ENCODE measurements at places on chromosomes 16 and 17.

DNA sequence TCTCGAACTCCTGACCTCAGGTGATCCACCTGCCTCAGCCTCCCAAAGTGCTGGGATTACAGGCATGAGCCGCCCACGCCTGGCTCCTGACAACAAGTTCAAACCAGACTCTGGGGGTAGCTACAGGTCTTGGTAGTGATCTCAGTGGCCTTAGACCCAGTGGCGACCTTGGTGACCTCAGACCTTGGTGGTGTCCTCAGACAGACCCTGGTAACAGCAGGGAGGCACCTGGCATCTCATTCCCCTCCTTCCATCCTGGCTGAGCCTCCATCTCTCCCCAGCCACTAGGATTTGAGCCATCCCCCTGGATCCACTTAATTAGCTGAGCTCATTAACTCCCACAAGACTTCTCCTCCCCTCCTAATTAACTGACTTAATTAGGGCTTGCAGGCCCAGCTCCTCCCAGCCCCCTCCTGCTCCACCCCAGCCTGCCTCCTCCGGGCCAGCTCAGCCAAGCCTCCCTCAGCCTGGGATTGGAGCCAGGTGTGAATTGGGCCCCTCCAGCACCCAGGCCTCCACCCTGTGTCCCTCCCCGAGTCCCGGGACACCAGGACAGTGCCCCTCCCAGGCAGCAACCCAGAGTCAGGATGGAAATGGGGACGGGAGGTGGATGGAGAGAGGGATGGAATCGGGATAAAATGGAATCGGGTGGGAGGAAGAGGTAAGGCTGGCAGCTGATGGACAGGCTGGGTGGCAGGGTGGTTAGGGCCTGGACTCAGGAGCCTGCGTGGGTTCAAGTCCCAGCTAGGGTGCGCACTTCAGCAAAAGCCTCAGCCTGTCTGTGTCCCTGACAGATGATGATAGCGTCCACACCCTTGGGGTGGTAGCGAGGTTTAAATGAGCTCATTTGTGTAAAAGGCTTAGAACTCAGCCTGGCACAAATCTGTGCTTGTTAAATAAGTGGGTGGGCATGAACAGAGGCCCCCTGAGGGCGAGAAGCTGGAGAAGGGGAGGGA, 11.2 kb upstream of the SBK1 start:
- no peak for DNase-seq

DNA sequence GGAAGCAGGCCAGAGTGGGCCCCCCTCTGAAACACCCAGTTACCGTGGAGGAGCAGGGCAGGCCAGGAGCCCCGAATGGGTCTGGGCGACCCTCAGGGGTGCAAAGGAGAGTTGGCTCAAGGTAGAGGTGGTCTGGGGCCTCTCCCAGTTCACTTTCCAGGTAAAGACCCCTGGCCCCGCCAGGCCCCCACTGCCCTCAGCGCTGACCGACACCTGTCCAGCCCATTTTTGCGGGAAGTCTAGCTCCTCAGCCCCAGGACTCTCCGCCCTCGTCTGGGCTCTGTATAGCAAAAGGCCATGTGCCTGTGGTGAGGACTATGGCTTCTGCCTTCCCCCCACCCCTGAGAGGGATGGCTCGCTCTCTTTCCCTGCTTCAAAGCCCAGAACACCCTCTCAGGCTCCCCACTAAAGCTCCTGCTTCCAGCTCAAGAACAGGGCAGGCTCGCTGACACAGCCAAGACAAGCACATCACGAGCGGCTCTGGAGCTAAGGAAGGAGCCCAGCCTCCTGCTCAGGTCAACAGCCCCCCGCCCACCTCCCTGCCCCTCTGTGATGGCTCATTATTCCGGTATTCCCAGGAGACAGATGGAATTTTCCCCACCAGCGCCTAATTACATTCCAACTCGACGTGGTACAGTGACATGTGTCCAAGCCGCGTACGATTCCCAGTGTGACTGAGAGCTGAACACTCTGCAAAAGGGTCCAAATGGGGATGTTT, 59.4 kb downstream of the RTN4RL1 start:
- DNase-seq: no peak

DNA sequence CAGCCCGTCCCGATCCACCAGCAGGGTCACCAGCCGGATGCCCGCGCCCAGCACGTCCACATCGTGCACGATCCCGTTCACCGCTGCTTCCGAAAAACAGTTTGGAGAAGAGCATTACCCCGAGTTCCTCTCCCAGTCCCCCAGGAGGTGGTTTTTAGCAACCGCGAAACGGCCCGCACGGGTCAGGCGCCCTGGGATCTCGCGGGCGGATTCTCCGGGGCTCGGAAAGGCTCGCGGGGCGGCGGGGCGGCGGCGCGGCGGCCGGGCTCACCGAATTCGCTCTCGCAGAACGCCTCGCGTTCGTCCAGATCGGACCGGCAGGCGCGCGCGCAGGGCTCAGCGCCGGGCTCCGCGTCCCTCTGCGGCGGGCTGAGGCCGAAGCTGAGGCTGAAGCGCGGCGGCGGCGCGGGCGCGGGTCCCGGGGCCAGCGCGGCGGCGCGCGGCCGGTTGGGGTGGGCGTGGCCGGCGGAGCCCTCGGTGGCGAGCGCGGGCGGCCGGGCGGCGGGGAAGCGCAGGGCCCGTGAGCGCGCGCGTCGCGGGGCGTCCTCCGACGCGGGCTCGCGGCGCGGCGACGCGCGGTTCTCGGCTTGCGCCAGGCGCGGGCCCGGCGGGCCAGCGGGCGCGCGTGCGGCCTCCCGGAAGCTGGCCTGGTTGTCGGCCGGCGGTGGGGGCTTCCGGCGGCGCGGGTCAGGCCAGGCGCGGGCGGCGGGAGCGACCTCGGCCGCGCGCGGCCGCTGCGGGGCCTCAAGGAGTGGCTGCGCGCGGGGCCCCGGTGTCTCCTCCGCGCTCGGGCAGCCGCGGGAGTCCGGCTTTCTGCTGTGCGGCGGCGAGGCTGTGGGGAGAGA, 2.9 kb downstream of the C17orf58 start:
- DNase-seq: peak; percentile 83

DNA sequence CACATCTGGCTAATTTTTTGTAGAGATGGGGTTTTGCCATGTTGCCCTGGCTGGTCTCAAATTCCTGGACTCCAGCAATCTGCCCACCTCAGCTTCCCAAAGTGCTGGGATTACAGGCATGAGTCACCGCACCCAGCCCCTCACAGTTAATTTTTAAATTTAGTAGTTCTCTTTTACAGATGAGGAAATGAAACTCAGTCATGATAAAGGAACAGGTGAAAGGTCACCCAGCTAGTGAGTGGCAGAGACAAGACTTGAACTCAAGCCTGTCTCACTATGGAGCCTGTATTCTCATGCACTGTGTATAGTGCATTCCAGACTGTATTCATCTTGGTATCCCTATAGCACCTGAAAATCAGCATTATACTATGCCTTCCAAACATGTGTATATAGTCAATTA, 77.1 kb upstream of the WSB1 start:
- no peak for DNase-seq

- no peak for DNase-seq
Measured at GRCh38 chr17:8224891-8225812, 14.8 kb upstream of the AURKB start.

GRCh38 chr17:28381141-28381825, 9.8 kb downstream of the SARM1 start:
- DNase-seq: peak; percentile 11

- DNase-seq: no peak
Measured at GRCh38 chr17:28865946-28866752, 11.3 kb downstream of the ERAL1 start.
